SW480 (cell line): ENCODE measurements at places on chromosomes 6 and 20.
A peak's percentile ranks its signal among the peaks of the same experiment; 100 is the strongest.

DNA sequence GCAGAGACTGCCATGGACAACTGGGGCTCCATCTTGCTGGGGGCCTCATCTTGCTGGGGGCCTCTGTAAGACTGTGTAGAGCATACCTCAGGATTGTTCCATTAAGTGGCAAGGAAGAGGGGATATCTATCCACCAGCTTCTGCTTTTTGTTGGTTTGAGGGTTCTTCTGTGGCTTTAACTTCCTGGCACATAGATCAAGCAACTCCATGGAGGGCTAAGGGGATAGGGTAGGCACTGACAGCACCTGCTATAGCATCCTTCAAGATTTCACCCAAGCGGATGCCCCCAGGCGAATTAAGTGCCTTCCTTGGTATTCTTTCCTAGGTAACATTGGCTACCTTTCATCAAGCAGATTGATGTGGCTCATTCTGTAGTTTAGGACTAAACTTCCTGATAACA, 3.8 kb upstream of the LRRN4 start:
- DNase-seq: no peak

- no peak for DNase-seq
Observed at GRCh38 chr6:14305624-14306023, 188.1 kb downstream of the CD83 start.

DNA sequence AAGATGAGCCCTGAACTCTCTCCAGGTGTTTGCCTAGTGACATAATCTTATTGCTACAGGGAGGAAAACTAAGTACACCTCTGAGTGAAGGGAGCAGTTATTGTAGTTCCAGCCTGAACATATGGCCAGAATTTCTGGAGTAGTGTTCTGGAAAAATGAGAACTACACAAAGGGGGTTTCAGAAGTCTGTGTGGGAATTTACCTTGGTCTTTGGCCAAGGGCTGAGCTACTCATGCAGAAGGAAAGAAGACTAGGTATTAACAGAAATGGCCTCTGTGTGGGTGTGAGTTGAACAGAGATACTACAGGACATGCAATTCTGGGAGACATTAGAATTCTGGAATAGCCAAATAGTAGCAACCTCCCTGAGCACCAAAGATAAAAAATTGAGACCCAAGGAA, 1009.7 kb upstream of the GJE1 start:
- no peak for DNase-seq

GRCh38 chr20:3071610-3072529, at the start of gene OXT:
Gene OXT, plus strand, starts transcription at chr20:3071620. Its CDS starts 36 bp downstream, at chr20:3071656.
- DNase-seq: no peak

- DNase-seq: no peak
Observed at GRCh38 chr6:7048894-7049293, 58.9 kb upstream of the RREB1 start.

DNA sequence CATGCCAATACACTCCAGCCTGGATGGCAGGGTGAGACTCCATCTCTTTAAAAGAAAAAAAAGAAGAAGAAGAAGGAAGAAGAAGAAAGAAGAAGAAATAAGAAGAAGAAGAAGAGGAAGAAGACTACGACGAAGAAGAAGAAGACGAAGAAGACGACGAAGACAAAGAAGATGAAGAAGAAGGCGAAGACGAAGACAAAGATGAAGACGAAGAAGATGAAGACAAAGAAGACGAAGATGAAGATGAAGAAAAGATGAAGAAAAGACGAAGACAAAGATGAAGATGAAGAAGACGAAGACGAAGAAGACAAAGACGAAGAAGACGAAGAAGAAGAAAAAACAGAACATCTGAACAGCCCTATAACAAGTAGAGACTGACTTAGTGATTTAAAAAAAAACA, 33.0 kb downstream of the TRPC4AP start:
- DNase-seq: no peak

DNA sequence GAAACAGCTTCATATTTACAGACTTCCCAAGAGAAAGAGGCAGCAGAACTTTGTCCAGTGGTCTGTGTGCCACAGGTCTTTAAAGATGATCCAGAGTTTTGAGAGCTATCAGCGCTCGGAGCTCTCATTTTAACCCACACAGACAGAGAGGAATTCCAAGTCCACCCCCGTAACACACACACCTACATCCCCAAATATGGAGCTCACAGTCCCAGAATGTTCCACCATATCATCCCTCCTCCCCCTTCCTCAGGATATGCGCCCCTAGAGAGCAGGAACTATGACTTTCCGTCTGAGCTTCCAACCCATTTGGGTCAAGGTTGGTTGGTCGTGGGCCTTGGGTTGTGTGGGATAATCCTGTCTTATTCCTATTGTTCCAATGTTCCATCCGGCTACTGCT, at the start of gene DEFB128:
TSS of gene DEFB128 (minus strand) at position 101 of the 400 bp plus-strand sequence. CDS start at position 13, 88 bp downstream.
- DNase-seq: no peak

DNA sequence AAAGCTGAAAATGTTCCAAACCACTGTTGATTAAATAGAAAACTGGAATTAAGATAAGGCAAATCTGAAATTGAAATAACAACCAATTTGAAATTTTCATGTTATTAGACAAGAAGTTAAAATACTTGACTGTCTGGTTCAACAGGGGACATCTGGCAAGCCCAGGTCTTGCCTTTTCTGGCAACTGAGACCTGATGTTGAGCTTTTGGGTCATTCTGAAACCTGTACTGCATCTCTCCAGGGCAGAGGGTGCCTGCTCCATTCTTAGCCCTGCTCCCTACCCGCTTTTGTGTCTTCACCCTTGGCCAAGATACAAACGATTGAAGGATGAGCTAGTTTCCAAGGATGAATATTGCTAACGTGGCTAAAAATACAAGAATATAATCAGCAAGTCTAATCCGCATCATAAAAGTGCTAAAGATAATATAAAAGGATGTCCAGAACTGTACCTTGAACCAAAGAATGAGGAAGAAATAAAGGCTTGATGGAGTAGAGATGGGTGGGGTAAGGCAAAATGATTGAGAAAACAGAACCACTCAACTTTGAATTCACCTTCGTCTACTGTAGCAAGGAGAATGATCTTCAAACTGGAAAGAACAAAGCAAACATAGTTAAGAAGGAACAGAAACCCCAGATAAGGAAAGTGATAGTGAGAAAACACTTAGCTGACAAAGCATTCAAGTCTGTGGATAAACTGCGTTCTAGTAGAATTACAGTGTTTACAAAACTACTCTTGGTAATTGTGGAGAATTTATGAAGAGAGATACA, 109.8 kb upstream of the MAN1A1 start:
- DNase-seq: no peak

- DNase-seq: no peak
Observed at GRCh38 chr6:151689499-151690201, 117.8 kb upstream of the ESR1 start.

DNA sequence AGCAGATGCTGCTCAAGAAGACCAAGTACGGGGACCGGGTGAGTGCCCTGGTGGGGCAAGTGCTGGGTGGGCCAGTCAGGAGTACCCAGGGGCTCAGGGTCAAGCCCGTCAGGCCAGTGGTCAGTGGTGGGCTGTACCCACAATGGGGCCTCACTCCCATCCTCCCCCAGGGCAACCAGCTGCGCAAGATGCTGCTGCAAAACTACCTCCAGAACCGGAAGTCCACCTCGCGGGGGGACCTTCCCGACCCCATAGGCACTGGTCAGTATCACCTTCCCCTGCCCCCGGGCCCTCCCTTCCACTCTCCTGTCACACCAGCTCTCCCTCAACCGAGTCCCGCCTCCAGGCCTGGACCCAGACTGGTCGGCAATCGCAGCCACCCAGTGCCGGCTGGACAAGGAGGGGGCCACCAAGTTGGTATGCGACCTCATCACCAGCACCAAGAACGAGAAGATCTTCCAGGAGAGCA, 27.0 kb downstream of the UQCC2 start:
- no peak for DNase-seq

DNA sequence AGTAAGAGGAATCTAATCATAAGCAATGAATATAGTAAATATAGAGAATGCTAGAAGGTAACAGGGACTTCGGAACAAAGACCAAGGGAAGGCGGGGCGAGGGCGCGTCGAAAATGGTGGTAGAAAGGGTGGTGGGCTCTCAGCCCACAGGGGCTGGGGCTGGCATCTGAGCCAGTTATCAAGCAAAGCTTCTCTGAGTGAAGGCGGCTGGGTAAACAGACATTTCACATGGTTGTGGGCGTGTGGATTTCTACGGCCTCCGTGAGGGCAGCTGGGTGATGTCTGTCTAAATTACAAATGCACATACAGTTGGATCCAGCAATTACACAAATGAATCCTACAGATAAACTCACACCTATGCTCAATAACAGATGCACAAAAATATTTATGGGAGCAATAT, 56.6 kb downstream of the TOX2 start:
- DNase-seq: no peak

DNA sequence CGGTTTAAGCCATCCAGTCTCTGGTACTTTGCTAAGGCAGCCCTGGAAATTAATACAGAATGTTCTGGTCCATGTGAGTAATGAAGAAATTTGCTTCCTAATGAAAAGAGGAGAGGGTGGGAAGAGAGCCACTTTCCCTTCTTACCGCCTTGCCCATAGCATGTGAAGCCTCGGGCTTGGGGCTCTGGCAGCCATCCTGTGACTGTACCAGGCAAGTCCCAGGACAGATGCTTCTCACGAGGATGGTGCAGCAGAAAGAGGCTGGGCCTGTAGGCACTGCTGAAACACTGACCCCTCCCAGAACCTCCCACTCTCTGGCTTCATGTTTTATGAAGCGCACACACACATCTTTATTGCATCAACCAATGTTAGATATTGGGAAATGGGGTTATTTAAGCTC, 74.8 kb downstream of the IYD start:
- no peak for DNase-seq

GRCh38 chr20:48459722-48460395, 367.9 kb downstream of the PREX1 start:
- DNase-seq: no peak

DNA sequence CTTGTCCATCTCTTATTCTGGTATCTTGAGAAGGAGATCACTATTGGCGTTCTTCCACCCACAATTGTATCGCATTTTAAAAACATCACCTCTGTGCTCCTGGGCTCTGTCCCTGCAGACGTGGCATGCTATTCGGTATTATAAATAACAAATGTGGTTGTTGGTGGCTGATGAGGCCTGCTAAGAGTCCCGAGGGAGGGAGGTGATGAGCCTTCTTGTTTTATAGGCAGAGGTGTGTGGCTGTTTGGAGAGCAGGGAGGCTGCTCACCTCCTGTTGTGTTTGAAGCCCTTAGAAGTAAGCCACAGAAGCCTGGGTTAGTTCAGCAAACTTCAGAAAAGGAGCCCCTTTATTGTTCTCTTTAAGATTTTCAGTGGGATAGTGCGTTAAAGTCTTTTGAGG, 15.6 kb downstream of the MANBAL start:
- no peak for DNase-seq

DNA sequence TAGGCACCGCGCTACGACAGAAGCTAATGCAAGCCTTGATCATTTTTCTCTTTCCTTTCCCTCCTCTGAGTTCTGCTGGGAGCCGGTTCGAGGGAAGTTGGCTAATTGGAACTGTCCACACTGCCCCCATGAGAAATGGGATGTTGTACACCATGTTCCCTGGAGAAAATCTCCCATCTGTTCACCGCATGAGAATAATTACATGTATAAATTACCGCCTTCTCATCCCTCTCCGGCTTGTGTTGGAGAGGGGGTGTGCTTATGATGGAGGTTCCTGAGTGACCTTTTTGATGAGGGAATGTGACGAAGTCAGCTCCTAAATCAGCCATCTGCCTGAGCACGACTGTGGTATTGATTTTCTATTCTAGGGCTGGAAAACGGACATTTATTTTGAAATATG, 320.2 kb upstream of the SULF2 start:
- DNase-seq: no peak

GRCh38 chr20:25203089-25203488, 7.6 kb downstream of the ENTPD6 start:
- no peak for DNase-seq

DNA sequence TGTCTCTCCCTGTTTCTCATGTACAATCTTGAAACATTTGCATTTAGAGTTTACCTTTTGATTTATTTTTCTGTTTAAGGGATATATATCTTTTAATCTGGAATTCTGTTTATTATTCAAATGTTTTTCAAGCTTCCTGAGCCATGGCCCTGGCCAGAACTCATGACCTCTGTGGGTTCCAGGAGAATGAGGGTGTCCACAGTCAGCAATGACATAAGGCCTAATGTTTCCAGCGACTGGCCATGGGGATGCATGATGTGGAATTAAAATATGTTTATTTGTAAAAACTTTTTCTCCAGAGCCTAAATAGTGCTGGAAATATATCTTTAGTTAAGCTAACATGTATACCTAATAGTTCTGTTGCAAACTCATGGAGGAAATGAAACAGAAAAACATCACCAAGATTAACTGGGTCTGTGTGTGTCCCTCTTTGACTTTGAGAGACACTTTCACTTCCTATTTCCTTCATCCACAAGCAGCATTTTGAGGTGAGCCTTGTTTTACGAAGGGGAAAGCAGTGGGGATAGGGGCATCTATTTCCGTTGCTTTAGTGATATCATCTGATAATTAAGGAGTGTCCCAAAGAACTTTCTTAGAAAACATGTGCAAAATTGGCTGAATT, 87.6 kb downstream of the SMOC2 start:
- no peak for DNase-seq

- DNase-seq: peak; percentile 80
Observed at GRCh38 chr6:52162940-52163908, 23.0 kb upstream of the IL17A start.

- no peak for DNase-seq
Observed at GRCh38 chr6:12459945-12460661, 169.9 kb downstream of the EDN1 start.

- DNase-seq: no peak
Observed at GRCh38 chr6:14544666-14545065, 427.1 kb downstream of the CD83 start.

GRCh38 chr20:3382836-3383235, 24.6 kb downstream of the DNAAF9 start:
- no peak for DNase-seq

GRCh38 chr6:163947276-163947675, 532.8 kb downstream of the QKI start:
- no peak for DNase-seq
